ENCODE measurements at places on chromosomes 16 and 17.

GRCh38 chr17:21132428-21132827 is 5.7 kb downstream of the DHRS7B start:
- no peak for DNase-seq

DNA sequence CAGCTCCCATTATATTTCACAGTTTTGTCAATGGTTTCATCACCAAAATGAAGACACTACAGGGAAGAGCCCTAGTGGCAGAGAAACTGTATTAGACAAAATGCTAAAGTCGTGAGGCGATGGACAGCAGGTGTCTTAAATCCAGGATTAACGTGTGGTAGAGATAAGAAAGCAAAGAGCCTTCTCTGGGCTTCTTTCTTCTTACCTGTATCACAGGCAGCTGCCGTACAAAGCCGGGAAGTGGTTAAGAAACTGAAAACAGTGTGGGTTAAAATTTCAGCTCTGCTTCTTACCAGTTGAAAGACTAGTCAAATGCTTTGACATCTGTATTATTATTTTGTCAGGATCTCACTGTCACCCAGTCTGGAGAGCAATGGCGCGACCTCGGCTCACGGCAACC is 98.2 kb upstream of the NUDT7 start:
- DNase-seq: no peak

GRCh38 chr17:61284746-61285145 is 114.9 kb upstream of the TBX2 start:
- DNase-seq: no peak

GRCh38 chr16:31128711-31129567 is 6.6 kb downstream of the PRSS8 start:
- no peak for DNase-seq

- no peak for DNase-seq
Observed at GRCh38 chr16:49641250-49641649, 214.7 kb downstream of the ZNF423 start.

DNA sequence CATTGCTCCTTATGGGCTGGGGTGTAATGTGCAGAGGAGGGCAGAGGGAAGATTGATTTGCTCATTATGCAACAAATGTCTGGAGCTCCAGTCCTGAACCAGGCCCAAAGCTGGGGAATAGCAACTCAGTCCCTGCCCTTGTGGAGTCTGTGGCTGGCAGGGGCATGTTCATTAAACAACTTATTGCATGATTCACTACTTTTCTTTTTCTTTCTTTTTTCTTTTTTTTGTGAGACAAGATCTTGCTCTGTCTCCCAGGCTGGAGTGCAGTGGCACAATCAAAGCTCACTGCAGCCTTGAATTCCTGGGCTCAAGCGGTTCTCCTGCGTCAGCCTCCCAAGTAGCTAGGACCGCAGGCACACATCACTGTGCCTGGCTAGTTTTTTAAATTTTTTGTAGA is 23.1 kb downstream of the MSI2 start:
- no peak for DNase-seq

DNA sequence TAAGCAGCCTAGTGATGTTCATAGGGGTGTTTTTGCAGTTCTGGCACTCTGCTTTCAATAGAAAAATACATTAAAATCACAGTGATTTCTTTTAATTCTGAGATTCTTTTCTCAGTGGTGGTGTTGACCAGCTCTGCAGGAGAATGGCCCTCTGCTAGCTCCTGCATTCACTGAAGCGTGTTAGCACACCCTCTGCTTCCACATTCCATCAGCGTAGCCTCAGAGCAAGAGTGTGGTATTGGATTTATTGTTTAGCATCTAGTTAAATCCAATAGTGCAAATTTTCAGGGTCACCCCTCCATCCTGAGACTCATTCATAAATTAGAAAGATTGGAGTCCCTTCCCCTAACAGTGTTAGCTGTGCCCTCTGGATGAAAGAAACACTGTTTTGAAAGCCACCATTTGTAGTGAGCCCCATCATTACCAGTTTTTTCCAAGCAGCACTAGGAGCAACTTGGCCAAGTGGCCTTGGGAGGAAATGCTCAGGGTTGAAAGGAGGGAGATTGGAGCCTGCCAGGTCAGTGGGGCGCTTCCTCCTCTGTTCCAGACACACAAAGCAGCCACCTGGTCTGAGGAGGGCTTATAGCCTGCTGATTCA is 45.7 kb downstream of the B9D1 start:
- no peak for DNase-seq

DNA sequence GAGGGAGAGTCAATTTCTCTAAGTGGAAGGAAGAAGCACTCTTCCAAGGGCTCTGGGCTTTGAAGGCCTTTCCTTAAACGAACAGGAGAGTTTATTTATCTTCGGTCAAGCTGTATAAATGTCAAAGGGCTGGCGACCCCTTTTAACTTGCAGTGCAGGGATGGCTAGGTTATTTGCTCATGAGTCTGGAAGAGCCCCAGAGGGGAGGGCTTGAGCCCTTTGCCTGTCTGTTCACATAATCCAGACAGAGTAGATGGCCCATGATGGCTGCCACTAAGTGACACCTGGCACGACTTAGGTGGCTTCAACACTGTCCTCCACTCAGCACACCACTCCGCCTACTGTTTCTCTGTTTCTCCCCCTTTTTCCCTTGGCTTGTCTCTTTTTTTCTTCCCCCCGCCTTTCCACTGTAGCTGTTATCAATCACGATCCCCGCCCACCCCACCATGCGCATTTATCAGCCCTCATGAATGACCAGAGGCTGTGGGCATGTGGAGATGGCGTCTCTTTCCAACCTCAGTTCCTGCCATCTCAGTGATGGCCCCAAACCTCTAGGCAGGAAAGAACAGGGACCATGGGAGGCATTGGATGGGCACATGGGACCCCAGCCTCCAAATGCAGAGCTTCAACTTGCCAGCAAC is 408.7 kb upstream of the TNRC6C start:
- no peak for DNase-seq

DNA sequence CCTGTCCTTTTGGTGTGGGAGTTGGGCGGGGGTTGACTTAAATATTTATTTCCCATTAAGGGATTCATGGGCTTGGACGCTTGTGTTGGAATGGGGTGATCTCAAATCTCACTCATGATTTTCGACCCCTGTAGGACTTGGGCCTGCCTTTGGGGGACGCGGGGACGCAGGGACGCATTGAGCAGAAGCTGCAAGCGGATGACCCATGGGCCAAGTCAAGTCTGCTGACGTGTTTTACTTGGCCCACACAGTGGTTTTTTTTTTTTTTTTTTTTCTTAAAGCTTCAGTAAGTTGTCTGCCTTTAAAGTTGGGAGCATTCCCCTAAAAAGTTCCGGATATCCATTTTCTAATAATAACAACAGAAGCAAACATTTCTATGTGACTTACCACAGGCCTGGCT is 28.9 kb downstream of the CMIP start:
- no peak for DNase-seq

- no peak for DNase-seq
Observed at GRCh38 chr16:58379736-58380135, 12.5 kb upstream of the GINS3 start.

DNA sequence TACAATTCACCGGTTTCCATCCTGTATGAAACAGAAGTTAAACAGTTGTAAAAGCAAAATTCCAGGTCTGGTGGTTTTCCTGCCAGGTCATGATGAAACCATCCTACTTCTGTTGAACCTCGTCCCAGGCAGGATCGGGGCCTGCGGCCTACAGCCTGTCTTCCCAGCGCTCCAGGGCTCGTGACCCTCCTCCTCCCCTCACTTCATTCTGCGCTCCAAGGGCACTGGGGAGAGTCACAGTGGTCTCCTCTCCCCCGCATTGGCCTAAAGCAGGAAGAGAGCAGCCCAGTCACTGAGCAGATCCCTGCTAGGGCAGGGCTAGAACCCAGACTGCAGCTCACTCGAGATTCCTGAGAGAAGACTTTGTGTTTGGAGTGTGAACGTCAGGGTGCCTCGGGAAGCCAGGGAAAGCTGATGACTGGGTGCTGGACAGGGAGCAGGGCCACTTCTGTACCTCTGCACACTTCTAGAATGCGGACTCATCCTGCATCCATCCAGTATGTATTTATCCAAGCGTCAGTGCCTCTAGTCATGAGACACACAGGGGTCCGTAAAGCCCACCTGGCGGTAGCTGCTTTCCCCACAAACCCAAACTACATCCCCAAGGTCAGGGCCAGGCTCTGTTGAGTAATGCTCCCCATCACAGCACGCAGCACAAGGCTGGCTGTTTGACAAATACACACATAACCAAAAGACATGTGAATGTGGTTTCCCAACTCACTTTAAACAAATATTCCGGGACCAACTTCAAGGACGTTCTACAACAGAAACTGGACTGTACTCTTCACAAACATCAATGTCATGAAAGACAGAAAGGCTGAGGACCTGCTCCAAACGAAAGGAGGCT is 1.7 kb upstream of the ITGAE start:
- DNase-seq: no peak

- no peak for DNase-seq
Observed at GRCh38 chr16:48075398-48075797, 80.4 kb downstream of the ABCC12 start.

DNA sequence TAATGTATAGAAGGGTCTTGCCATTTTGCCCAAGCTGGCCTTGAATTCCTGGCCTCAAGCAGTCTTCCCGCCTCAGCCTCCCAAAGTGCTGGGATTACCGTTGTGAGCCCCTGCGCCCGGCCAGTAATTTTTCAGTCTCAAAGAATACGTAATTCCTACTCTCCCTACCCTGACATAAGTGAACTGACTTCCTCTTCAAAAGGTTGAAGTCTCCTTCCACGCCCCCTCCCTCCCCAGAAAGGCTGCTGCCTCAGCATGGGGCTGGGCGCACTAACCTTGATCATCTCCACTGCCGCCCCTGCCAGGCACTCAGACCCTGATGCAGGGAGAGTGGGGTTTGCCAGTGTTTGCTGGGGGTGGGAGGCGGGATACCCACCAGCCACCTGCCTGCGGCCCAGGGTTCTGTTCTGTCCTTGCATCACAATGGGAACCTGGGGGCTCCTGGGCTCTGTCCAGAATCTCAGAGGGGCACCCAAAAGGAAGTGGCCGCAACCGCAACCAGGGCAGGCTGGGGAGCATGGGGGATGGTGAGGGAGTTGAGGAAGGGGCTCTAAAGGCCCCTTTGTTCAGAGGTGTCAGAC is 27.5 kb downstream of the KIFC3 start:
- DNase-seq: no peak

DNA sequence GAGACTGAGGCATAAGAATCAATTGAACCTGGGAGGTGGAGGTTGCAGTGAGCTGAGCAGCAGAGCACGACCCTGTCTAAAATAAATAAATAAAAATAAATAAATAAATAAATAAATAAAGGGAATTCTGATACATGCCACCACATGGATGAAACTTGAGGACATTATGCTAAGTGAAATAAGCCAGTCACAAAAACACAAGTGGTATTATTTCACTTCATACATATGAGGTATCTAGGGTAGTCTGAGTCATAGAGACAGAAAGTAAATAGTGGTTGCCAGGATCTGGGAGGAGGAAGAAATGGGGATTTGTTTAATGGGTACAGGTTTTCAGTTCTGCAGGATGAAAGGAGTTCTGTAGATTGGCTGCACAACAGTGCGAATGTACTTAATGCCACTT is 16.3 kb downstream of the PIPOX start:
- DNase-seq: no peak

GRCh38 chr17:1003972-1004768 is 7.2 kb downstream of the TIMM22 start:
- DNase-seq: no peak

DNA sequence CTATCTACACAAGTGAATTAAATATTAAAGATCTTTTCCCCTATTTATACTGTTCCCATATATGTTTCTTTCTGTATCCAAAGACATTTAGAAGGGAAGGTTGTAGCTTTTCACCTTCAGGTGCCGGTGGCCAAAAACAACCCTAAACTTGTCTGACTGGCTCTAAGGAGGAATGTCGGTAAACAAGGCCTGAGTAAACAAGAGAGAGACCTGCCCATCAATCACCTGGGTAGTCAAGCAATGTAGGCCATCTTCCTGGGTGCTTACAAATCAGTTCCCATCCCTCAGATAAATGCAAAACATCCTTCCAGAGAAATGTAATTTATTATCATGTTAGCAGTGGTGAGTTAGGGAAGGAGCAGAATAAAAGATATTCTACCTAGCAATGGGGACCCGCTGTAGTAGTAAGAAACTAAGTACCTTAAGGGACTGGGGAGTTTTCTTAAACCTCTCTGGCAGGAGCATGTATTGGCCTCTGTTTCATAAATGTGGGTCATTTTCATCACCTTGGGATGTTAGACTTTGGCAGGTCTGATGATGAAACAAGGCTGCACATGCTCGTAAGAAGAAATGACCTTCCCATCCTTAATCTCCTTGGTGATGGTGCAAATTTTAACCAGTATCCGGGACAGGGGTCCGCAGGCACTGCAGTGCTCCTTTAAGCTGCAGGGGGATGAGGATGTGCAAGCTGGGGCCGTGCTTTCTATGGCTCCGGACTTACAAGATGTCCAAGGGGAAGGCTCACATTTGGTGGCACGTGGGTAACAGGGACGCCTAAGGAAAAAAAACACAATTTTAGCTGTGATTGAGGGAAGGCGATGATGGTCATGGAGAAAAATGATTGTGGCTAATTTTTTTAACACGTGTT is 8.4 kb downstream of the KRT39 start:
- DNase-seq: no peak

GRCh38 chr17:18016426-18016825 is 22.5 kb downstream of the ATPAF2 start:
- no peak for DNase-seq

DNA sequence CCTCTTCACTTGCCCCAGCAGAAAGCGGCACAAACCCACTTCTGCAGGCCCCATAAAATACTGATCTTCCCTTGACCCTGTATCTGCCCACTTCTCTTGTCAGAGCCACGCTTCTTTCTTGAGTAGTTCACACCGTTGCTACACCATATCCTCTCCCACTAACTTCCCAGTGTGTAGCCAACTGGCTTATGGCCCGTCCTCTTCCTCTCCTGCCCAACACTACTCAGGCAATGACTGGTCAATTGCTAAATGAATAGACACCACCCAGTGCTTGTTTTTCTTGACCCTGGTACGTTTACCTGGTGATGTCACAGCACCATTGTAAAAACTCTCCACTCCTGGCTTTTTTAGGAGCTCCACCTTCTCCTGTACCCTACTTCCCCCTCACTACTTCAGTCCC is 86.9 kb downstream of the NDEL1 start:
- DNase-seq: no peak

GRCh38 chr16:1542533-1542932 is 9.1 kb downstream of the TMEM204 start:
- no peak for DNase-seq

DNA sequence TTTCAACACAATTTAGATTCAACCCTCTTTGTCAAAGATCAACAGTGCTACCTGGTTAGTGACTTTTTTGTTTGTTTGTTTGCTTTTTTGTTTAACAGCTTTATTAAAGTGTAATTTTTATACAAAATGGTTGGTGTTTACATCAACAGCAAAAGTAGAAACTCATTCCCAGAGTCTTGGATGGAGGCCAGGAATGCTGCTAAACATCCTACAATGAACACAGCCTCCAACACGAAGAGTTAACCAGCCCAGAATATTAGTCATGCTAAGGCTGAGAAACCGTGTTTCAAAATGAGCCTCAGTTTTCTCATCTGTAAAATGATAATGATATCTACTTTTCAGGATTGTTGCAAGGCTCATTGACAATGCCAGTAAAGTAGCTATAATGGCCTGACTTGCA is 211.0 kb upstream of the MAF start:
- no peak for DNase-seq

Data from T follicular helper cell (primary cell).